CD8-positive, alpha-beta memory T cell (primary cell): ENCODE measurements at places on chromosomes 6 and 20. TPM values are rescaled to one million over a fixed set of nuclear protein-coding genes. Genes with fewer than 3 reads are reported as not detected.

- DNase-seq, result no peak
Observed at GRCh38 chr6:156379392-156380289, 397.5 kb upstream of the ARID1B start.

DNA sequence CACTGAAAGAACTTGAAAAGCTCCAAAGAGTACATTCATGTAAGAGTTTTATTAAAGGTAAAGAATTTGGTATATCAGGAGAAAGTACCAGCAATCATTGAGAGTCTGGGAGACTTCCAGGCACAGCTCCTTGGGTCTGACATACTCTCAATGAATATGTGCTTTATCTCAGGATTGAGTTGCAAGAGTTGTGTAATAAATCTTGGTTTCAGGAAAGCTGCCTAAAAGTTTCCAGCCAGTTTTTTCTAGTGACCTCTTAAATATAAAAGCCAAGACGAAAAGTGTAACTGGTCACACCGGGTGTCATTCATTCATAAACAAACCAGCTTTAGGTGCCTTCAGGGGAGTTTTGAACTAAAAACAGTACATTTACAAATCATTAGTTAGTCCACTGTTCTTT lies 21.6 kb upstream of the GJA1 start:
- DNase-seq, result no peak

DNA sequence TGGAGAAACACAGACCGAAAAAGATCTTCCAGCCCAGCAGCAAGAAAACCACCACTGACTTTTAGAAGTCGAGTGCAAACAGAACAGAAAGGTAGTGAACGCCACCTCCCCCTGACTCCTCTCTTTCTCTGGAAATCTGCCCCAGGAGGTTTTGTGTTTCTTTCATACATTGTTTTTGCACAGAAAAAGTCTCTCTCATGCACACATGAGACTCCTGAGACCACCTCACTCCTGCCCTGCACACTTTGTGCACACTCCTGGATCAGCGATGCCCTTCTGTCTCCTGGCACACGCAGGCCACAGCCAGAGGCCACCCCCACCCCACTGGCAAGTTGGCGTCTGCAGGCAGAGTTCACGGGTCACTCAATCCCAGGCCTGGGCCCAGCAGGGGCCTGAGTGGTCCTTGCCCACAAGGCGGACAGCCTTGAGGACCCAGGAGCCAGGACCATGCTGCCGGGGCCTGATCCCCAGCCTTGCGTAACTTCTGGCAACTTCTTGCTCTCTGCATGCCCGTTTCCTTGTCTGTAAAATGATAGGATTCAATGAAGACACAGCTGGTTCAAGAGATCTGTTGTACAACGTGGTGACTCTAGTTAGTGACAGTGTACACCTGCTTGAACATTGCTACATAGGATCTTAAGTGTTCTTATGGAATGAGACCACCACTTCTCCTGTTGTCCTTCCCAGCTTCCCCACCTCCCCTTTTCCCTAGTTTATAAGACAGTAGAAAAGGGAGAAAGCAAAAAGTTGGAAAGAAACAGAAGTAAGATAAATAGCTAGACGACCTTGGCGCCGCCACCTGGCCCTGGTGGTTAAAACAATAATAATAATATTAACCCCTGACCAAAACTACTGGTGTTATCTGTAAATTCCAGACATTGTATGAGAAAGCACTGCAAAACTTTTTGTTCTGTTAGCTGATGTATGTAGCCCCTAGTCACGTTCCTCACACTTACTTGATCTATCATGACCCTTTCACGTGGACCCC lies 30.2 kb upstream of the CST7 start:
- DNase-seq, result no peak

- DNase-seq, result no peak
Observed at GRCh38 chr6:55566036-55566710, 12.8 kb downstream of the HMGCLL1 start.

DNA sequence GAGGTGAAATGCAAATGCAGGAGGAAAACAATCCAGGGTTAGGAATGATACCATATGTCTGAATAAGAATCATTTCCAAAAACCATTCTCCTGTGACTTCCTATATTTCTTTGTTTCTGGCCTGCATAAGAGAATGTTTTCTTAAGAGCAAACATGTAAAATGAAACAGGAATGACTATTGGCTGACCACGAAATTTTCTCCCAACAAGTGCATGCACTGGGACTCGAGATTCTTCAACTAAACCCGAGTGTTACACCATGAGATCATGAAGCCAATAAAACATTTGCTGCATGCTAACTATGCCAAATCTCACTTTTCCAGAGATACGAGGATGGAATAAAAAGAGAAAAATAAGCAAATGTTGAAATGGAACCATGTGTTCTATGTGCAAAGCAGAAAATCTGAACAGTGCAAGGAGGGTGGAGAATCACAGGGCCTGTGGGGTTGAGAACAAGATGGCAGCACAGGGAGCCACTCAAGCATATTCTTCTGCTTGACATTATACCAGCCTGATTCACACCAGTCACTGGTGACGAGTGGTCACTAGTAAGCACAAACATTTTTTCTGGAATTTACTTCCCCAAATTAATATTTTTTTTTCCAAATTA lies 212.2 kb upstream of the FOXA2 start:
- no peak for DNase-seq

GRCh38 chr6:105112577-105112976 lies 67.2 kb downstream of the POPDC3 start:
- no peak for DNase-seq

DNA sequence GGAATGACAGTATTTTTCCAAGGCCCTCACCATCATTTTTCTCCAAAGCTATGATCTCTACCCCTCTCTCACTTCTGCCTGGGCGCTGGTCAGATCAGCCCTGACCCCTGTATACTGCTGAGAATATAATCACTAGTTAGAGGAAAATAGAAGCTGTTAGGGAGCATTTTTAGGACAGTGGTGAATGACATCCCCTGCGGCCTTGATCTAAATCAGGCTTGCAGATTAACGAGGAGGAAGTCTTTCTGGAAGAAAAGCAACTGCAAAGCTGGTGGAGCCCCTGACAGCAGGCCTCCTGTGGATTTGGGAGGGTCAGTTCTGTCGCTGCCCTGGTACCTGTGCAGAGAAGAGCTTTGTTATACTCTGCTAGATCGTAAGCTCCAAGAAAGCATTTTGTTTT lies 107.9 kb downstream of the RPP40 start:
- no peak for DNase-seq

DNA sequence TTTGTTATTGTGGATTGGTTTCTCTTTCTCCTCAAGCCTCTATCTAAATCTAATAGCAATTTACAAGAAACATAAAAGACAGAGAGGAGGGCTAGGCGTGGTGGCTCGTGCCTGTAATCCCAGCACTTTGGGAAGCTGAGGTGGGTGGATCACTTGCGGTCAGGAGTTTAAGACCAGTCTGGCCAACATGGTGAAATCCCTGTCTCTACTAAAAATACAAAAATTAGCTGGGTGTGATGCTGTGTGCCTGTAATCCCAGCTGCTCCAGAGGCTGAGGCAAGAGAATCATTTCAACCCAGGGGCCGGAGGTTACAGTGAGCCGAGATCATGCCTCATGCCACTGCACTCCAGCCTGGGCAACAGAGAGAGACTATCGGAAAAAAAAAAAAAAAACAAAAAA lies 46.6 kb downstream of the SLC2A12 start:
- DNase-seq, result no peak

DNA sequence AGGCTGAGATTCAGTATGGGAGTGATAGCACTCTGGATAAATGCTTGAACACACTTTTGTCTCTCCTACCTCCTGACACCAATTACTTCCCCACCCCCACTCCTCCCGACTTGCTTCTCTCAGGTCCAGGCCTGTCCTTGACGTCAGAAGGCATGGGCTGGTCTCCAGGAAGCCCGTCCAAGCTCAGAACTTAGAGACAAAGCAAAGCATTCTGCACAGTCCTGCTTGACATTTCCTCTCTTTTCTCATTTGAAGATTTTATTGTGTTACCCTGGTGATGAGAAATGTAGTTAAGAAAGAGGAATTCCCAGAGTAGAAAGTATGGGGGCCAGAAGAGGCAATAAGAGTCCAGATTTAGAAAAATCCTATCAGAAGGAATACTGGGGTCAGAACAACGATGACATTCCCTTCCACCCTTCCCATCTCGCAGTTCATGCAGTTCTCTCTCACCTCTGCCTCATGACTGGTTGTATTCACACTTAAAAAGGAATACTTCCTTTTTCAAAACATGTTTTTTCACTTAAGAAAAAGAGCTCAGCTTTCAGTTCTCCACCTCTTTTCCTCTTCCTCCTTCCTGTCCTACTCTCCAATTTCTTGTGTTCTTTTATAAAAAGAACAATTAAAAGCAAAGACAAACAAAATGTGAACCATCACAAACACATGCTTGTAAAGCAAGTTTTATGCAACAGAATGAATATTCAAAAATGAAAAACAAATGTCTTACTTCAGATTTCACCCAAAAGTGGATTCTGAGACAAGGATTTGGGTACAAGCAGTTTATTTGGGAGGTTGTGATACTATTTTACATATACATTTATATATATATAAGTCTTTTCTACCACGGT lies 18.5 kb upstream of the FAM184A start:
- DNase-seq, result no peak

The GRM1 gene
- total RNA-seq, result not detected

The SLCO4A1 gene
- 44.9 TPM for total RNA-seq

The OR10C1 gene
- not detected for total RNA-seq

The RAB44 gene
- not detected for total RNA-seq

The SNX3 gene
- total RNA-seq, result 75.8 TPM
